Karpas-422 (cell line): ENCODE measurements at places on chromosomes 12 and 14.
A peak's percentile ranks its signal among the peaks of the same experiment; 100 is the strongest.

DNA sequence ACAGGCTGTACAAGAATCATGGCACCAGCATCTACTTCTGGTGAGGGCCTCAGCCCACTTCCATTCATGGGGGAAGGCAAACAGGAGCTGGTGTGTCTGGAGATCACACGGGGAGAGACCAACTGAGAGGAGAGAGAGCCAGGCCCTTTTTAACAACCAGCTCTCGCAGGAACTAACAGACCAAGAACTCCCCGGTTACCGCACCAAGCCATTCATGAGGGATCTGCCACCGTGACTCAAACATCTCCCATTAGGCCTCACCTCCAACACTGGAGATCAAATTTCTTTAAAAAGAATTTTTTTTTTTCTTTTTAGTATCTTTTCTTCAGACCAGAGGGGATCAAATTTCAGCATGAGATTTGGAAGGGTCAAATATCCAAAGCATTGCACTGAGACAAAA is 16.7 kb upstream of the AQP2 start:
- H3K4me1 ChIP-seq = peaks cover 27% of the 10 kb centered on the region
- no peaks in the 10 kb centered on the region for H3K36me3 ChIP-seq

- no peak for DNase-seq
- peaks cover 17% of the 10 kb centered on the region for H3K4me1 ChIP-seq
- H3K36me3 ChIP-seq = peaks cover 12% of the 10 kb centered on the region
- no peaks in the 10 kb centered on the region for H3K27me3 ChIP-seq
Measured at GRCh38 chr12:49422114-49422513, 54.9 kb downstream of the SPATS2 start.

DNA sequence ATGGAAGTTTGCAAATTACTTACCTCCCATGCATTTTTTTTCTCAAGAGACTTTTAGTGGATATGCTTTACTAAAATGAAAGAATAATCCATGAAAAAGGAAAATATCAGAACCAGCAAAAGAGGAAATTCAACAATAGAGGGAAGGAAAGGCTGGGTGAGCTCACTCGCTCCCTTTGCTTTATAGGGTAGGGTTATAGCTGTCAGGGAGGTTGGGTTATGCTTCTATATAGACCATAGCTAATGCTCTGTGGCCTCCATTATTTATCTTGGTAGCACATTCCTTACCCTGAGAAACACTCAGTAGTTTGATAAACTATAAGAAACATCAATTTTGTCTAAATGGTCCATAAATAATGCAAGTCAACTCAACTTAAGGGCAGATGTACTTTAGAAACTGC is 215.9 kb upstream of the FAR2 start:
- no peak overlapping the region for H3K4me3 ChIP-seq
- no peaks in the 10 kb centered on the region for H3K4me1 ChIP-seq
- no peak for DNase-seq
- H3K27ac ChIP-seq = no peak overlapping the region

GRCh38 chr14:64705381-64706118 is 1.3 kb downstream of the PLEKHG3 start:
- no peak for DNase-seq
- H3K27ac ChIP-seq = no peak overlapping the region
- no peak overlapping the region for H3K4me3 ChIP-seq

- peaks cover 17% of the 10 kb centered on the region for H3K4me1 ChIP-seq
- peak; percentile 84 for DNase-seq
- no peak overlapping the region for H3K4me3 ChIP-seq
Measured at GRCh38 chr14:104341532-104342434, 203.4 kb downstream of the KIF26A start.

- H3K4me1 ChIP-seq = no peaks in the 10 kb centered on the region
- no peak overlapping the region for H3K27ac ChIP-seq
- no peaks in the 10 kb centered on the region for H3K27me3 ChIP-seq
- DNase-seq = no peak
- H3K4me3 ChIP-seq = no peak overlapping the region
Measured at GRCh38 chr14:23942587-23942986, 11.0 kb upstream of the DHRS4 start.

DNA sequence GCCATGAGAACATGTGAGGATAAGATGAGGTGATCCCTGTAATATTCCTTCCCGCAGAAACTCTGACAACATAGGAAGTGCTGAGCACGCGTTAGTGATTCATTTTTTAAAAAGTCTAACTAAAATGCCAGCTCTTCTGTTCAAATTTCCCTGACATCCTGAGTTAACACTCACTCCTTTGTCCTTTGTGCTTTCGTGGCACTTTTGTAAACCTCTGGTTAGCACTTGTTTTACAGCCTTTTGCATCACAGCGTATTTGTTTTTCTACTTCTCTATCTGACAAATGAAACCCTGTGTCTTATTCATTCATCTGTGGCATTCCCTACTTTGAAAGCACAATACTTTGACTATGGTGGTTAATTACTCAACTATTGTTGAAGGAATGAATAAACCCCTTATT is 313.6 kb downstream of the NUAK1 start:
- no peak overlapping the region for H3K4me3 ChIP-seq
- no peaks in the 10 kb centered on the region for H3K4me1 ChIP-seq
- H3K36me3 ChIP-seq = no peaks in the 10 kb centered on the region
- no peaks in the 10 kb centered on the region for H3K27me3 ChIP-seq
- H3K27ac ChIP-seq = no peak overlapping the region

DNA sequence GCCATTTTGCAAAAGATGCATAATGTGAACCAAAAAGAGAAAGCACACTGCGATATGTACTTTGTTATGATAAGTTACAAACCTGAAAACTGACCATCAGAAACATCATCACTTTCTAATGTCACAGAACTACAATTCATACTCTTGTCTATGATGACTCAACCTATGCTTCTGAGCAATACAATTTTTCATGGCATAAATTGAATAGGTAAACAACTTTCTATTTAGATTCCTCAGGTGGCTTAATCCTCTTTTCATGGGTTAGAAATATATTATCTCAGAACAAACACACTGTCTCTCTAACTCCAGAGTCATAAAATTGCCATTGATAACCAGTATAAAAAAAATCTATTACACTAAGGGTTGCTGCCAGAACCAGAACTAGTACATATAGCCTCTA is 1715.0 kb upstream of the FLRT2 start:
- DNase-seq = no peak
- no peak overlapping the region for H3K27ac ChIP-seq
- no peaks in the 10 kb centered on the region for H3K4me1 ChIP-seq
- no peak overlapping the region for H3K4me3 ChIP-seq

DNA sequence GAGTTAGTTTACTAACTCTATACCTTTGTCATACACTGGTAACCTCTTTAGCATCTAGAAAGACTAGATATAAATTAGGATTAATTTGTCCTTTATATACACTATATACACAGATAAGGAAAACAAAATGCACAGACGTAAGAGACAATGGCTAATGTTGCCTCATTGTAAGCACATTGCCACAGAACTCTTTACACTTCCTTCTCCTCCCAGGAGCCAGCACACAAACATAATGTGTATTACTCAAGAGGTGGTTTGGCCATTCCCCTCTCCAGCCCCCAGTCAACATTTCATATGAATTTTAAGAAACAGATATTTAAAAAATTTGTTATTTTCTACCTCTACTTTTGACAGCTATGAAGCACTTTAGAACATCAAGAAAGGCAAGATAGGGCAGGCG is 131.4 kb upstream of the OR4E1 start:
- no peaks in the 10 kb centered on the region for H3K36me3 ChIP-seq
- no peaks in the 10 kb centered on the region for H3K27me3 ChIP-seq
- H3K27ac ChIP-seq = no peak overlapping the region
- no peak overlapping the region for H3K4me3 ChIP-seq
- no peaks in the 10 kb centered on the region for H3K4me1 ChIP-seq
- DNase-seq = no peak

DNA sequence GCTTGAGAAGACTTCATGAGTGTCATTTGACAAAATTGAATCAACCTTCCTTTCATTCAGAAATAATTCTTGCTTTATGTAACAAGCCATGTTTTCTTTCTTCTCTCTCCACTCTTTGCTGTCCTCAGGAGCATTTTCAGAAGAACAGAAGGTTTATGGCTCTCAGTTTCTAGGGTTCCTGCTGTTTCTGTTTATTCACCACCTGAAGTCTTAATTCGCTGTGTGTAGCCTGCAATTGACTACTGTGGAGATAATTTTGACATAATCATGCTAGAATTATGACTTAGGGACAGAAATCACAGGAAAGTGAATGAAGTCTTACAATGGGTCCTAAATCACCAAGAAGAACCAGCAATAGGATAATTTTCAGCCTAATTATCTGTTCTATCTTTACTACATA is 7.2 kb upstream of the PLEKHG7 start:
- H3K36me3 ChIP-seq = no peaks in the 10 kb centered on the region
- no peaks in the 10 kb centered on the region for H3K27me3 ChIP-seq
- no peak overlapping the region for H3K27ac ChIP-seq
- H3K4me3 ChIP-seq = no peak overlapping the region
- no peaks in the 10 kb centered on the region for H3K4me1 ChIP-seq

DNA sequence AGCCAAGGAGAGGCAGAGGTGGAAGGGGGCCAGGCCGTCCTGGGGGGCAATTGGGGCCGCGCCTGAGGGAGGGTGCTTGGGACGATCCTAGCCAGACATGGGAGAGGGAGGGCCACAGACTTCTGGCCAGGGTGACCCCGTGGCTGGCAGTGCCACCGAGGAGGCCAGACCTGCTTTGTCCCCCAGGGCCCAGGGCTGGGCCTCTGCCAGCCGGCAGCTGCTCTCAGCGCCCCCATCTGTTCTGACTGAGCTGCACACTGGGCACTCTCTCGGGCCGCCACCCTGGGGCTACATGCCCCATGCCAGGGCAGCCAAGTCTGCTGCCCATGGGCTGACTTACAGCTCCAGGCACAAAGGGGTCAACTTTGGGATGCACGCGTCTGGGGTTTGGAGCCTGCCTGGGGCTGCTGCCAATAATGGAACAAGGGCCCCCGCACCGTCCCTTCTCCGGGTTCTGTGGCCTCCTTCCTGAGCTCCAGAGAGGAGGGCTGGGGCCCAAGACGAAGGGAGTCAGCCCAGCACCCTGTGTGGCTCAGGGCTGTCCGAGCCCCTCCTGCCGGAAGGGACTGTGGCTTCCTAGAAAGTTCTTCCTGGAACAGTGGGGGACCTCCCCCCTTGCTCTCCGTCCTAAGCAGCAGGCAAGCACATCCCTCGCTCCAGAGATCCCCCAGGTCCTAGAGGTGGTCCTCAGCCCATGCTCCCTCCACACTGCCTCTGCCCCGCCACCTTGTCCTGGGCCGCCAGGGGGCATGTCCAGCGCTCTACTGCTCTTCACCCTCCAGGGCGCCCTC is 1.1 kb downstream of the ADSS1 start:
- H3K36me3 ChIP-seq = no peaks in the 10 kb centered on the region
- peaks cover 16% of the 10 kb centered on the region for H3K4me1 ChIP-seq
- no peaks in the 10 kb centered on the region for H3K27me3 ChIP-seq
- peak overlapping the region; percentile 75; the same call in 1 of the 2 replicates for H3K4me3 ChIP-seq

GRCh38 chr12:38156497-38157245 is 159.9 kb upstream of the ALG10B start:
- H3K36me3 ChIP-seq = no peaks in the 10 kb centered on the region
- DNase-seq = no peak
- H3K27ac ChIP-seq = no peak overlapping the region
- H3K4me1 ChIP-seq = no peaks in the 10 kb centered on the region
- H3K4me3 ChIP-seq = no peak overlapping the region

- H3K4me1 ChIP-seq = peaks cover 23% of the 10 kb centered on the region
- H3K27ac ChIP-seq = no peak overlapping the region
- H3K27me3 ChIP-seq = no peaks in the 10 kb centered on the region
- H3K36me3 ChIP-seq = no peaks in the 10 kb centered on the region
- H3K4me3 ChIP-seq = no peak overlapping the region
- no peak for DNase-seq
Measured at GRCh38 chr12:99722690-99723486, 75.3 kb downstream of the GARIN6 start.

DNA sequence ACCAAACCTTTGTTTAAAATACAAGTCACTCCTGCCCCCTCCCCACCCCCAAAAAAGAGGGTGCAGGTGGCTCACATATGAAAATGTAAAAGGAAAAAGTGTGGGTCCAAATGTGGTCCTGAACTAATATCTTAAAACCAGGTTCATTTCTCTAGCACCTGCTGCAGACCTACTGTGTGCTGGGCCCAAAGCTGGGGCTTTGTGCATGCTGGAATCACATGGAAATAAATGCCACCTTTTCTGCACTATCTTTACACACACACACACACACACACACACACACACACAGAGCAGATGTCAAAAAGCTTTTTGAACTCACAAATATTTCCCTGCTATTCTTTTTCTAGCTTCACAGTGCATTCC is 3.2 kb upstream of the BCL11B start:
- H3K4me3 ChIP-seq = no peak overlapping the region
- H3K4me1 ChIP-seq = no peaks in the 10 kb centered on the region
- H3K36me3 ChIP-seq = no peaks in the 10 kb centered on the region
- DNase-seq = no peak

DNA sequence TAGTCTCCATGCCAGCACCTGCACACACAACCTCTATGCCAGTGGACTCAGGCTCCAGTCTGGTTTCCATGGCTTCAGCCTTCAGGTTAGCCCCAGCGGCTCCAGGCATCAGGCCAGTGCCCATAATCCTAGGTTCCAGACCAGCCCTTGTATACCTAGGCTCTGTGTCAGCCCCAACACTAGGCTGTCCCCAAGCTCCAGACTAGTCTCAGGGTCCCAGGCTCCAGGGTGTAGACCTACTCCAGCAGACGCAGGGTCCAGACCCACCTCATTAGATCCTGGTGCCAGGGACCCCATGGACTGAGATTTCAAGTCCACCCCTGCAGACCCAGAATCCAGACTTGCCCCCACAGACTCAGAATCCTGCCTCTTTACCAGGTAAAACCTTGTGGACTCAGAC is 275.9 kb downstream of the SLC16A7 start:
- no peak for DNase-seq
- no peak overlapping the region for H3K27ac ChIP-seq
- no peaks in the 10 kb centered on the region for H3K36me3 ChIP-seq
- no peaks in the 10 kb centered on the region for H3K27me3 ChIP-seq
- H3K4me1 ChIP-seq = peaks cover 14% of the 10 kb centered on the region

GRCh38 chr12:124327362-124328043 is 32.6 kb downstream of the RFLNA start:
- H3K27ac ChIP-seq = no peak overlapping the region
- no peaks in the 10 kb centered on the region for H3K4me1 ChIP-seq
- H3K36me3 ChIP-seq = peaks cover 77% of the 10 kb centered on the region
- no peak for DNase-seq
- no peak overlapping the region for H3K4me3 ChIP-seq
- H3K27me3 ChIP-seq = no peaks in the 10 kb centered on the region

- H3K4me1 ChIP-seq = peaks cover 8% of the 10 kb centered on the region
- no peaks in the 10 kb centered on the region for H3K36me3 ChIP-seq
- H3K27ac ChIP-seq = no peak overlapping the region
Measured at GRCh38 chr14:89447182-89447944, 30.3 kb upstream of the FOXN3 start.
